RPMI7951 (cell line): ENCODE measurements at places on chromosomes 16 and 17.
A peak's percentile ranks its signal among the peaks of the same experiment; 100 is the strongest.

DNA sequence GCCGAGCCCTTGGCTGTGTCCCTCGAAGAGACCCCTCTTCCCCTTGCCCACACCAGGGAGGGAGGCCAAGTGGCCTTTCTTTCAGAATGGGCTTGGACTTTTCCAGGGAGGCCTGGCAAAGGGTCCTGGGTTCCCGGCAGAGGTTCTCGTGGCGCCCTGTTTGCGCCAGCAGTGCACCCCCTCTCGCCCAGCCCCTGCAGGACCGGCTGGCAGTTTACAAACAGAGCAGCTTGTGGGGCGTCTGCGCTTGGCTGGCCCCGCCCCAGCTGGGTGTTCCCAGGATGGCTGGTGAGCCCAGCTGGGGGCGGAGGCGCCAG, 137.8 kb upstream of the CIBAR2 start:
- DNase-seq: no peak

- no peak for DNase-seq
These were observed 245.9 kb downstream of the FTO start for GRCh38 chr16:53949715-53950410.

DNA sequence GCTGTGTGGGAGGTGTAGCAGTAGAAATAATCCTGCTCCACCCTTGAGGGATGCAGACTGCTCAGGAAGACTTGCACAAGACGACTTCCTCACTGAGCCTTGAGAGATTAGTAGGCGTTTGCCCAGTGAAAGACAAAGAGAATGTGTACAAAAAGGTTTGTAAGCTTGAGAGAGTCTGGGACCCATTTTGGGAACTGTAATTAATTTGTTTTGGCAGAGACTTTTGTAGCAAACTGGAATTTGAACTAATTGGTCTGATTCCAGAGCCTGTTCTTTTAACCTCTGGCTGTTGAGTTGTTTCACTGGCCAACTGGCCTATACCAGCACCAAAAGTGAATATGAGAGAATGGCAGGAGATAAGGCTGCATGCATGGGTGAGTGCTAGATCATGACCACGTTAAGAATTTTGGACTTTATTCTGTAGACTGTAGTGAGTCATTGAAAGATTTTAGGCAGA, 75.5 kb downstream of the AATF start:
- no peak for DNase-seq

DNA sequence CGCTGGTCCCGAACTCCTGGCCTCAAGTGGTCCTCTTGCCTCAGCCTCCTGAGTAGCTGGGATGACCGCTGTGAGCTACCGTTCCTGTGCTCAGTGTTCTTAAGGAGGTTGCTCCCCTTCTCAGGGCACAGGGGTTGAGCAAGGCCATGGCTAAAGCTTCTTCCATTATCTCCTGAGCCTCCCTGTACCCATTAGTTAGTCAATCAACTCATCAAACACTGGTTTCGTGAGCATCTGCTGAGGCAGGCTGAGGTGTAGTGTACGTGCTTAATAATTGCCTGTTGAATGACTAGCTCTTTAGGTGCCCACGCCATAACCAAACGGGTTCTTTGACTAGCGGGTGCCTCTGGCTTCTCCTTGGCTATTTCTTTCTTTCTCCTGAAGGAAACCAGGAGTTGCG, 11.7 kb downstream of the SGCA start:
- no peak for DNase-seq

GRCh38 chr17:77894126-77894956, 64.2 kb upstream of the TNRC6C start:
- no peak for DNase-seq

DNA sequence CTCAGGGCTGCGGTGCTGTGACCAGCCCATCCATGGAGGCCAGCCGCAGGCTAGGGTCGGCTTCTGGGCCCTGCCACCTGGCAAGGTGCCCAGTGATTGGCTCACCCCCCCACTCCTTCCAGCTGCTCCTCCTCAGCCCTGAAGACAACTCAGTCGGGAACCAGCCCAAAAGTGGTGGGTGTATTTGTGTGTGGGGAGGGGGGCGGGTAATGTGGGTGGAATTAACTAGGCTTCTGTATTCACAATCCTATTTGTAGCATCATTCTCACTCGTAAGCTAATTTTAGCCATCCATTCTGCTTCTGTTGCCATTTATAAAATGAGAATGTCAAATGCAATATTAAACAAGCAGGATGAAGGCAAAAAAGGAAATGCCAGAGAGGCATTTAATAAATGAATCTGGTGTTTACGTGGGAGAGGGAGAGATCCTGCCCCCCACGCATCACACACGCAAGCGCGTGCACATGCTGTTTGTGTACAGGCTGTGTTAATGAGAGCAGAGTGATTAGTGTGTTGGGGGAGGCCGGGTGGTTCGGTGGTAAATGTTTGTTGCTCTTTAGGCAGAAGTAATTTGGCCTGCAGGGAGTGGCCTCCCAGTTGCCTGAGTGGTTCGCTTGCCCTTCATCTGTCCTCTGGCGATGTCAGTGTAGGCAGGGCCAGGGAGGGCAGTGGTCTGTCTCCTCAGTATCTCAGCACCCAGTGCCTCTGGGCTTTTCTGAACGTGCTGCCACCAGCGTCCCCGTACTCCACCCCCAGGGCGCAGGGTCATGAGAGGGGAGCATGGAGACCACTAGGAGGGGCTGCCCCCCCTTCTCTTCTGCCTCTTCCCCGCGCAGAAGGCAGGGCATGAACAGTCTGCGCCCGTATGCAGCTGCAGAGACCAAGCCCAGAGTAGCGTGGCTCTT, 140.1 kb downstream of the CCDC182 start:
- peak; percentile 51 for DNase-seq

GRCh38 chr17:7610641-7611040, 4.1 kb downstream of the FXR2 start:
- DNase-seq: no peak

- DNase-seq: no peak
These were observed 393 bp downstream of the RNF166 start for GRCh38 chr16:88705801-88706228.

DNA sequence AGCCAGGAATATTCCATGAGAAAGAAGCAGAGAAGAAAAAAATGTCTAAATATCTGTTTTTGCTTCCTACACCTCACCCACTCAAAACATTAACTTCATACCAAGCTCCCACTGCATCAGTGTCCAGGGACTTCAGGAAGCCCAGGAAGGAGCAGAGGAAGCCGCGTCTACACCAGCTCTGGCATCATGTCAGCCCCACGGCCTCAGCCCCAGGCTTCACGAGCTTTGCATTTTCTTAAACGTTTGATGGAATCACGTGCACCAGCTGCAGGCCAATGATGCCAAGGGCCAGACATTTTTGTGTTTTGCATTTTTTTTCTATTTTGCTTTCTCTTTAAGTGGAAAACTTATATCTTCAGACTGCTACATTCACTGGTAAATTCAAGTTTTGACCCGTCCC, 48.6 kb downstream of the CDRT4 start:
- peak; percentile 25 for DNase-seq

DNA sequence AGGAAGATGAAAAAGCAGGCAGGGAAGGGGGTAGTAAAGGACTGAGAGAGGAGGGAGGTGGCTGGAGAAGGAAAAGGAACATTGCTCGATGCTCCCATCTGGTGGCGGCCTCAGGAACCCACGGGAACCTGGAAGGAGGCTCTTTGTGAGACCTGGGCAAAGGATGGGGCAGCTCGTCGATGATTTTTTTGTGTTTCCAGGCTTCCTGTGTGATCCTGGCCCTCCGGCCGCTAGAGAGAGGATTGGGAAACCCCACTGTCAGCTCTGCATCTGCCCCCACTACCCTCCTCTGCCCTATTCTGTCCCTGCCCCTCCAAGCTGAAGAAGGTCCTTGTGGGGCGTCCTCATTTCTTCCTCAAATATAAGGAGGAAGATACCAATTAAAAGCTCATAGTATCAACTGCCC, 6.6 kb downstream of the WFIKKN2 start:
- peak; percentile 49 for DNase-seq

DNA sequence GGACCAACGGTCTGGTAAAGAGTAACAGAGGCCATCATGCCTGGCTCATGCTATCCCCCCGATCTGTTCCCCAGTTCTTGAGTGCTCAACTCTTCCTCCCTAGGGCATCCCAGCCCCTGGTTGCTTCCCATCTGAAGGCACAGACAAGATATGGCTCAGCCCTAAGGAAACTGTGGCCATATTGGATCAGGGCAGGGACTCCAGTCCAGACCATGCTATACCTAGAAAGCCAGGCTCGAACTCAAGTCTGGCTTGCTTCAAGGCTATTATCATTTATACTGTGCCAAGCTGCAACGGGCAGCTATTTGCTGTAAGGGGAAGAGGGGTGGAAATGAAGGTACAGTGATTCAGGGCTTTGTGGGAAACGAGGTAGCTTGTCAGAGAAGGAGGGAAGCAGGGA, 2.8 kb downstream of the UBTF start:
- no peak for DNase-seq

GRCh38 chr17:40695874-40696472, 7.6 kb downstream of the KRT24 start:
- DNase-seq: no peak

GRCh38 chr16:26952411-26952810, 114.3 kb upstream of the C16orf82 start:
- DNase-seq: no peak

GRCh38 chr17:20281860-20282259, 185.5 kb downstream of the LGALS9B start:
- DNase-seq: no peak

- no peak for DNase-seq
These were observed 211.8 kb downstream of the ZNF423 start for GRCh38 chr16:49644145-49644463.

GRCh38 chr16:68031951-68032350, 8.9 kb downstream of the DUS2 start:
- DNase-seq: peak; percentile 22

GRCh38 chr17:80910043-80910442, 81.6 kb upstream of the CHMP6 start:
- no peak for DNase-seq

GRCh38 chr16:17377360-17378324, 93.1 kb downstream of the XYLT1 start:
- no peak for DNase-seq

- DNase-seq: no peak
These were observed 1.9 kb downstream of the HNF1B start for GRCh38 chr17:37742762-37743611.

GRCh38 chr17:2058586-2059546, 4.0 kb downstream of the HIC1 start:
- DNase-seq: no peak

DNA sequence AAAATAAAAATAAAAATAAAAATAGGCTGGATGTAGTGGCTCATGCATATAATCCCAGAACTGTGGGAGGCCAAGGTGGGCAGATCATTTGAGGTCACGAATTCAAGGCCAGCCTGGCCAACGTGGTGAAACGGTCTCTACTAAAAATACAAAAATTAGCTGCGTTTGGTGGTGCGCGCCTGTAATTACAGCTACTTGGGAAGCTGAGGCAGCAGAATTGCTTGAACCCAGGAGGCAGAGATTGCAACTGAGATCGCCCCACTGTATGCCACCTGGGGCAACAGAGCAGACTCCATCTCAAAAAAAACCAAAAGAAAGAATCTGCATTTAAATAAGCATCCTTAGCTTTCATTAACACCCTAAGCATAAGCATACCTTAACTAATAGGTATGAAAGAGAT, 33.8 kb downstream of the YWHAE start:
- no peak for DNase-seq

GRCh38 chr17:45276031-45276430, 14.1 kb upstream of the SPATA32 start:
- peak; percentile 33 for DNase-seq

DNA sequence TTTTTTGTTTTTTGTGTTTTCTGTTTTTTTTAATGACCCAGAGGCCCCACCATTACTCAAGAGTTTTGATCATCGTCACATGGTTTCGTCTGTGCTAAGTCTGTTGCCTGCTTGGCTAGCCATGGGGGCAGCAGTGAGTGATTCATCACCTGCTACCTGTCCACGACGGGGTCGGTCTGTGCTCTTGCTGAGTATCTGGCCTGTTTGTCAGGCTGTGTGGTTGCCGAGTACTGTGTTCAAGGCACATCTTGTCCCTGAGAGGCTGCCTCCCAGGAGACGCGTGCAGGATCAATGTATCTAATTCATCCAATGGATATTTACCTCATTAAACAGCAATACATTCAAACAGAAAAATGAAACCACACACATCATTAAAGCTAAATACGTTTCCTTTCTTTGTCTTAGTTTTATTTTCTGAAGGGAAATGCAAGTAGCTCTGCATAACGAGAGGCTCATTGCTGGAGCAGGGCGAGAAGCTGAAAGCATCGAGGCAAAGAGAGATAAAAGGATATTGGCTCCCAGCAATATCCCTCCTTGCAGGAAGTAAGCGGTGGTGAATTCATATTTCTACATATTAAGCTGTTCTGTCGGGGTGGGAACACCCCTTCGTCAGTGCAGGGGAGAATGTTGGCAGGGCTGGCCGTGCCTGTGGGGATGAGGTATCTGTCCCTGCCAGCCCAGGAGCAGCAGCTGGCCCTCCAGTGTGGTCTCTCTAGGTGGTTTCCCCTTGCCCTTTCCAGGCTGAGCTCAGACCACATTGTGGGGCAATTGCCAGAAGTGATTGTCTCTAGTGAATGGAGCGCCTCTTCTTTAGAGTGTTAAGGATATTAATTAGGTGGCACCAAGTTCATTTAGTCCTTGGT, 166.2 kb upstream of the ASIC2 start:
- DNase-seq: no peak

GRCh38 chr17:36934144-36934691, 3.1 kb upstream of the LHX1 start:
- no peak for DNase-seq

- peak; percentile 37 for DNase-seq
These were observed 1.1 kb upstream of the KIFC3 start for GRCh38 chr16:57803134-57803990.

- DNase-seq: no peak
These were observed 3.2 kb upstream of the IGF2BP1 start for GRCh38 chr17:48993951-48994350.

- peak; percentile 14 for DNase-seq
These were observed 509 bp downstream of the CNEP1R1 start for GRCh38 chr16:50025537-50025931.

DNA sequence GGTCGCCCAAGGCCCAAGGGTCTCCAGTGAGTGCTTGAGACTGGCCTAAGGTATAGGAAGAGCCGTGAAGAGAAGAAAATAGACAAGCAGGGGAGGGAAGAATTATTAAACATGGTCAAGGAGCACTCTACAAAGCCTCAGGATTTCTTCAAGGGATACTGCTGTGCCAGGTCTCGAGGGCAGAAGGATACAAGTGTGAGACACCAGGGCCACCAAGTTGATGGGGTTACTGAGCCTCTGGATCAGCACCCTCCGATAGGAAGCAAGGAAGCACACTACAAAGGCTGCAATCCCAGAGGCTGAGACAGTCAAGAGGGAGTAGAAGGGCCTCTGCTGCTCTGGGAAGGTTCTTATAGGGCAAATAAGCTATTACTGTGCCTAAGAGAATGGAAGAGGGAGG, 6.5 kb downstream of the SUPT4H1 start:
- no peak for DNase-seq

DNA sequence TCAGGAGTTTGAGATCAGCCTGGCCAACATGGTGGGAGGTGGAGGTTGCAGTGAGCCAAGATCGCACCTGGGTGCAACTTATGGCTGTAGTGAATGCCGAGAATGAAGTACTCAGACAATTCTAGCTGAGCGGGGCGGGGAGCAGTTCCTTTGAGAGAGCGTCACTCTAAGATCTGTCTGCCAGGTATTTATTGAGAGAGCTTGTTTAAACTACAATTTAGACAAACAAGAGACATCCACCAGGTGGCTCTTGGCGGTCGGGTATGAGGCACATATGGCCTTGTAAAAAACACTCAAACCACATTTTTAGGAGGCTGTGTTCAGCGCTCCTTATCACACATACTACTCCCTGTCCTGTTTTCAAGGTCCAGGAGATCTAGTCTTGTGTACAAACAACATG, 40.6 kb upstream of the CDH1 start:
- no peak for DNase-seq
